ENCODE measurements at places on chromosomes 7 and 10. TPM values are rescaled to one million over a fixed set of nuclear protein-coding genes. Genes with fewer than 3 reads are reported as not detected.
A peak's percentile ranks its signal among the peaks of the same experiment; 100 is the strongest.

CPA1 gene
- total RNA-seq: not detected

DNA sequence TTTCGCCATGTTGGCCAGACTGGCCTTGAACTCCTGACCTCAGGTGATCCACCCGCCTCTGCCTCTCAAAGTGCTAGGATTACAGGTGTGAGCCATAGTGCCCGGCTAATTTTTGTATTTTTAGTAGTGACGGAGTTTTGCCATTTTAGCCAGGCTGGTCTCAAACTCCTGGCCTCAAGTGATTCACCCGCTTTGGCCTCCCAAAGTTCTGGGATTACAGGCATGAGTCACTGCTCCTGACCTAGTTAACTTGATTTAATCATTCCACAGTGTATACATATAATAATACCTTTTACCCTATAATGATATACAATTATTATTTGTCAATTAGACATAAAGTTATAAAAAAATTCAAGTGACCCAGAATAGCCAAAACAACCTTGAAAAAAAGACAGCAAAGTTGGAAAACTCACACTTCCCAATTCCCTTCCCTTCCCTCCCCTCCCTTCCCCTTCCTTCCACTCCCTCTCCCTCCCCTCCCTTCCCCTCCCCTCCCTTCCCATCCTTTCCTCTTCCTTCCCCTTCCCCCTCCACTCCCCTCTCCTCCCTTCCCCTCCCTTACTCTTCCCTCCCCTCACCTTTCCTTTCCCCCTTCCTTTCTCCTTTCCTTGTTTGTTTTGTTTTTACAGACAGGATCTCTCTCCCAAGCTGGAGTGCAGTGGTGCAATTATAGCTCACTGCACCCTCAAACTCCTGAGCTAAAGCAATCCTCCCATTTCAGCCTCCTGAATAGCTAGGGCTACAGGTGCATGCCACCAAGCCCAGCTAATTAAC, 14.8 kb upstream of the ZMIZ2 start:
- no peak for DNase-seq

HOGA1 gene
- total RNA-seq: not detected

GRCh38 chr7:38040831-38041230, 120.4 kb downstream of the EPDR1 start:
- DNase-seq: no peak

TMEM229A gene
- not detected for total RNA-seq

- DNase-seq: peak; percentile 32
Observed at GRCh38 chr7:130733931-130734814, at the start of gene KLF14. Gene KLF14, minus strand, starts transcription at chr7:130734207. Its CDS starts 174 bp downstream, at chr7:130734033.

DNA sequence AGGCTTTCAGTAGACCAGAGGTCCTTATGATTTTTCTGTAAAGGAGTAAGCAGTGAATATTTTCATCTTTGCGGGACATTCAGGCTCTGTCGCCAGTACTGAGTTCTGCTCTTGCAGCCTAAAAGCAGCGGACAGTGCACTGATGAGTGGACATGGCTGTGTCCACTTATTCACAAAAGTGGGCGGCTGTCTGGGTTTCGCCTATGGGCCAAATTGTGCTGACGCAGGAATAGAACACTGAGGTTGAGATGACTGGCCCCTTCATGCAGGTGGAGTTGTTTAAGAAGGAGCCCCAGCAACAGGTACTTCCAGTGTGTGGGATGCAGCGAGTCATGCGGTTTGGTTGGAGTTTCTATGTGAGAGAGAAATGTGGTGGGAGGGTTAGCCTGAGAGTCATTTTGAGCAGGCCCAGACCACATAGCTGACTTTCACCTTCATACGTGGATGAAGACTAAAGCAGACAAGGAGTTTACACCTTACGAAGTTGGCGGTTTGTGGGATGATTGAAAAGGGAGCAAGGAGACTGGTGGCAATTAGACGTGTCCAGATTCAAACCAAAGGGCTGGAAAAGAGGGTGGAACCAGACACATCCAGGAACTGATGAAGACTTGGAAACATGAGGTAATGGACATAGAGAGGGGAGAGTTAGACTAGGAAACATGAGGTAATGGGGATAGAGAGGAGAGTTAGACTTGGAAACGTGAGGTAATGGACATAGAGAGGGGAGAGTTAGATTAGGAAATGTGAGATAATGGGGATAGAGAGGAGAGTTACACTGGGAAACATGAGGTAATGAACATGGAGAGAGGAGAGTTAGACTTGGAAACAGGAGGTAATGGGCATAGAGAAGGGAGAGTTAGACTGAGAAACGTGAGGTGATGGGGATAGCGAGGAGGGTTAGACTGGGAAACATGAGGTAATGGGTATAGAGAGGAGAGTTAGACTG, 38.2 kb downstream of the WDR37 start:
- no peak for DNase-seq

All from ovary (tissue), 10 donors.